GM23248 (cell line): ENCODE measurements at places on chromosomes 7 and 10. TPM values are rescaled to one million over a fixed set of nuclear protein-coding genes. Genes with fewer than 3 reads are reported as not detected.

The MYL7 gene
- not detected in 2 replicates for total RNA-seq

The TAS2R41 gene
- not detected in 2 replicates for total RNA-seq

The NRAP gene
- not detected in 2 replicates for total RNA-seq

The PTER gene
- total RNA-seq = 13.3 and 14.2 TPM in 2 replicates

The BAMBI gene
- 0.76 and 1.8 TPM in 2 replicates for total RNA-seq
